ENCODE measurements at places on chromosomes 11 and 22.

GRCh38 chr11:11349106-11349825 is 3.8 kb downstream of the CSNK2A3 start:
- DNase-seq = no peak

- DNase-seq = no peak
Observed at GRCh38 chr22:39589875-39590274, 19.3 kb downstream of the CACNA1I start.

GRCh38 chr11:5071799-5072198 is 2.4 kb downstream of the OR52E1 start:
- no peak for DNase-seq

DNA sequence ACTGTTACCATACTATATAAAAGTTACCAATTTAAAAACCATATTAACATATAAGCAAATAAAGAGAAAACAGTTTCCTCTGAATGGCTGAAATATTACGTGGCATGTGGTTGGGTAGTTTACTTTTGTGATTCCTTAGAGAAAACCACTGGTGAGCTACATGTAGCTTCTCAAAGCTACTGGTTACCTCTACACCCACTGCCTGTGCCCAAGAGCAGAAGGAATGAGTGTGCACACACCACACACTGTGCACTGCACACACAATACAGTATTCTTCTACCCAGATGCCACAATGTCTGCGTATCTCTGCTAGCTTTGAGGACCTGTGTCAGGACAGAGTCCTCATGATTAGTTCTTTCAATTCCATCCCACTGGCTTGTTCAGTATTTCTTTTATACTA is 25.5 kb upstream of the YPEL1 start:
- no peak for DNase-seq

- no peak for DNase-seq
Observed at GRCh38 chr11:2382936-2383851, 6.1 kb downstream of the CD81 start.

- no peak for DNase-seq
Observed at GRCh38 chr11:13889552-13890249, 72.8 kb upstream of the SPON1 start.

- no peak for DNase-seq
Observed at GRCh38 chr22:37953062-37953436, 352 bp downstream of the C22orf23 start.

DNA sequence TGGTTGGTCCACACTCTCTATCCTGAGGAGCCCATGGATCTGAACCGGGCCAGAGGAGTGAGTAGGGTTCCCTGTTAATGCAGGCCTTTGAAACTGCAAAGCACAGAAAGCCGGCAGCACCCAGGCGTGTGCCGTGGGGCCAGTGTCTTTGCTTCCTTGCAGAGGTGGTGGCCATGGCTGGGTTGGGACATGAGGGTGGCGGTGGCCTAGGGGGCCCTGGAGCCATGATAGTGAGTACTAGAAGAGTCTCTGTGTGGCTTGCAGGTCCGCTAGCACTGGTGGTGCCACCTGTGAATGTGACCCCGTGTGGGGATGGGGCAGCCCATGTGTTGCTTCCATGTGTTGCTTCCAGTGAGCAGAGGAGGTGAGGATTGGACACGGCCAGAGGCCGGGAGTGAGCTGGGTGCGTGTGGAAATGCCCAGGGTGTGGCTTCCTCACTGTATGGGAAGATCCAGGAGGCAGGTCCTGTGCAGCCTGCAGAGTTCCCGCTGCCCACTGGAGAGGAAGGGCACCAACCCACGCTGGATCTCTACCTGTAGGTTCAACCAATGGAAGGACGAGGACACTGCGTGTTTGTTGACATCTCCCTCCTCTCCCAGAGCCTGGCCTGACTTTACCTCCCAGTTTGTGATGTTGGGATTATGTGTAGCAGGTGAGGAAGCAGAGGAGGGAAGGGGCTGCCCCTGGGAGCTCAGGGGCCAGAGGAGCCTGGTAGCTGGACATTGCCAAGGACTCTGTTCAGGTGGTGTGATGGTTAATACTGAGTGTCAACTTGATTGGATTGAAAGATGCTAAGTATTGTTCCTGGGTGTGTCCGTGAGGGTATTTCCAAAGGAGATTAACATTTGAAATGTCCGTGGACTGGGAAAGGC is 796.6 kb downstream of the TBC1D22A start:
- DNase-seq = no peak

- DNase-seq = no peak
Observed at GRCh38 chr11:82889133-82890001, 10.9 kb downstream of the PRCP start.

- DNase-seq = no peak
Observed at GRCh38 chr11:83558281-83558680, 272.1 kb upstream of the CCDC90B start.

GRCh38 chr11:124798991-124799347 is 1.2 kb downstream of the MSANTD2 start:
- DNase-seq = peak; percentile 25

- DNase-seq = no peak
Observed at GRCh38 chr11:44260081-44260480, 49.9 kb downstream of the ALX4 start.

GRCh38 chr11:125271483-125272091 is 107.0 kb downstream of the PKNOX2 start:
- DNase-seq = no peak

- no peak for DNase-seq
Observed at GRCh38 chr11:33375688-33376311, 118.6 kb downstream of the HIPK3 start.

DNA sequence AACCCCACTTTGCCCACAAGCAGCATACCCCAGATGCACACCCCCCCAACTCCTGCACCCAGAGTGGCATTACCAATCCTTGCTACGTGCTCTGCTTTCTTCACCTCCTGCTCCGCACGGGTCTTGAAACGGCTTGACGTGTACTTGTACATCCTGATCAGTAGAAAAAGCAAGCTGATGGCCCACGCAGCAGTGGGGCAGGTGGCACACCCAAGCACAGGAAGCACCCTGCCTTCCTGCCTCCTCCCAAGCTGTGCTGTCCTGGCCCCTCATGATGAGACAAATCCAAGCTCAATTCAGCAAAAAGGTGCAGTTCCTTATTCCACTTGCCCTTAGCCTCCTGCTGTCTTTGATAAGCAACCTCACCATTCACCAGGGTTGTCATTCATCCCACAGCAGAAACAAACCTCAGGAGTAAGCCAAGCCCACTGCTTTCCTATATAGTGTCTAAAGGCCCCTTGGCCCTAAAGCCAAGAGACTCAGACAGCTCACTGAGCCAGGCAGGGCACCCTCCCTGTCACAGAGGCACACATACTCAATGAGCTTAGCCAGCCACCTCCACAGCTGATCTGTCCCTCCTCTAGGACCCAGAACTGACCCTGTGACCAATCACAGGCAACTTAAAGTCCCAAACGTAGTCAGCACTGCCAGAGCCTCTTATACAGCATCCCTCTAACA is 27.8 kb downstream of the MORC2 start:
- no peak for DNase-seq

GRCh38 chr11:46729110-46730027 is 10.4 kb downstream of the F2 start:
- DNase-seq = no peak

- no peak for DNase-seq
Observed at GRCh38 chr11:24086921-24087320, 409.9 kb upstream of the LUZP2 start.

- no peak for DNase-seq
Observed at GRCh38 chr22:36739185-36739584, 35.6 kb upstream of the CACNG2 start.

- DNase-seq = no peak
Observed at GRCh38 chr22:36819112-36819511, 2.3 kb upstream of the PVALB start.

DNA sequence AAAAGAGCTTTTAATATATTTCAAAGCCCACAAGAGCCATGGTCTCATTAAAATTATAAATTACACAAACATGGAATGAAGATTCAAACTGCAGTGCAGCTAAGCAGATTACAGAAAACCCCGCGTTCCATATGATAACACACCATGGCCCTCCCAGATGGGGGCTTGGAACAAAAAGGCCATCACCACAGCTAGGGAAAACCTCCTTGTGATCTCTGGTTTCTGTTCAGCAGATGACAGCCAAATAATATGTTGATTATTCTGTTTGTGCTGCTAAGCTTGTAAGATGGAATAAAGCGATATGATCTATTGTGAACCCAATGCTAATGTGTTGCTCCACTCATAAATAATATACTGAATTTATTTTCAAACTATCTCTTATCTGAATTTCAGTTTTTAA is 28.5 kb downstream of the IMMP1L start:
- no peak for DNase-seq

DNA sequence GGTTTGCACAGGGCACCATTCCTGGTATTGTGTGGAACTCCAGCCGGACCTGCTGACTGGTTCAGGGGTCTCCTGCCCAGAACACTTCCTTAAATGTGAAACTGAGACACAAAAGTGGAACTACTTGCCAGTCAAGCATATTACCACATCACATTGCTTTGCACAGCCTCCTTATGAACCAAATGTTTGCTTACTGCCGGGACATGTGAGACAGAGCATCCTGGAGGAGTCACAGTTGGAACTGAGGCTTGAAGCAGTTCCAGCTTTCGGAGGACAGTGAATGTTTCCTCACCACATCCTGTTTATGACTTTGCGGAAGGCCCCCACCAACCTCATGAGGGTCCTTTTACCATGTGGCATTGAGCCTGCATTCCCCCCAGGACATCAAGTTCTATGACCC is 105.8 kb upstream of the ARHGAP42 start:
- DNase-seq = no peak

DNA sequence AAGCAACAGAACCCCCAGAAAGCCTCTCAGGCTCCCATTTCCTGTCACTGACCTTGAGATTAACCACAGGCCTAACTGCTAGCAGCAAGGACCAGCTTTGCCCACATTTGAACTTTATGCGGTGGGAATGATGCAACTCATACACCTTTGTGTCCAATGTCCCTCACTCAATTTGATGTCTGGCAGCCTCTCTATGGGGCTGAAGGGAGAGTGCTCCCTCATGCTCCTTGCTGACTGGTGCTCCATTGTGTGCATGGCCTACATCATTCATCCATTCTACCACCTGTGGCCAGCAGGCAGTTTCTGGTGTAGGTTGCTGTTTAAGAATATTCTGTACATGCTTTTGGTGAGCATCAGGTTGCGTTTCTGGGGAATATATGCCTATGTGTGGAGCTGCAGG is 31.9 kb downstream of the KCNQ1OT1 start:
- no peak for DNase-seq

- DNase-seq = no peak
Observed at GRCh38 chr11:64900263-64900678, 16.7 kb downstream of the ATG2A start.

DNA sequence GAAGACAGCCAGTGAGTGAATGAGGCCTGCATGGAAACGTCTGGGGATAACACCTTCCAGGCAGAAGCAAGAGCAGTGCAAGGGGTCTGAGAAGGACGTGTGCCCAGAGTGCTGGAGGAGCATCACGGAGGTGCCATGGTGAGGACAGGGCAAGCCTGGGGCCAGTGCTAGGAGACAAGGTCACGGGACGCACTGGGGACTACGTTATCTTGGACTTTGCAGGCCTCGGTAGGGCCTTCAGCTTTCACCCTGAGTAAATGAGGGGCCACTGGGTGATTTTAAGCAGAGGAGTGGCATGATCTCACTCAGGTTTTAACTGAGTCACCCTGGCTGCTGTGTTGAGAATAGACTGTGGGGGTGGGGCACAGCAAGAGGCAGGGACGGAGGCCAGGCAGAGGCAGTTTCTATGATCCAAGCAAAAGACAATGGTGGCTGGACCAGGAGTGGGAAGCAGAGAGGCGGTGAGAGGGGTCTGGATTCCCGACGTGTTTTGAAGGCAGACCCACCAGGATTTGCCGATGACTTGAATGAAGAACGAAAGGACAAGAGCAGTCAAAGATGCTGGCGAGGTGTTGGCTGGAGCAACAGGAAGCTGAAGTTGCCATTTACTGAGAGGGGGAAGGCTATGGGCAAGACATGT is 102.7 kb upstream of the PARVA start:
- no peak for DNase-seq

GRCh38 chr22:38049812-38050619 is 7.2 kb upstream of the PICK1 start:
- no peak for DNase-seq

DNA sequence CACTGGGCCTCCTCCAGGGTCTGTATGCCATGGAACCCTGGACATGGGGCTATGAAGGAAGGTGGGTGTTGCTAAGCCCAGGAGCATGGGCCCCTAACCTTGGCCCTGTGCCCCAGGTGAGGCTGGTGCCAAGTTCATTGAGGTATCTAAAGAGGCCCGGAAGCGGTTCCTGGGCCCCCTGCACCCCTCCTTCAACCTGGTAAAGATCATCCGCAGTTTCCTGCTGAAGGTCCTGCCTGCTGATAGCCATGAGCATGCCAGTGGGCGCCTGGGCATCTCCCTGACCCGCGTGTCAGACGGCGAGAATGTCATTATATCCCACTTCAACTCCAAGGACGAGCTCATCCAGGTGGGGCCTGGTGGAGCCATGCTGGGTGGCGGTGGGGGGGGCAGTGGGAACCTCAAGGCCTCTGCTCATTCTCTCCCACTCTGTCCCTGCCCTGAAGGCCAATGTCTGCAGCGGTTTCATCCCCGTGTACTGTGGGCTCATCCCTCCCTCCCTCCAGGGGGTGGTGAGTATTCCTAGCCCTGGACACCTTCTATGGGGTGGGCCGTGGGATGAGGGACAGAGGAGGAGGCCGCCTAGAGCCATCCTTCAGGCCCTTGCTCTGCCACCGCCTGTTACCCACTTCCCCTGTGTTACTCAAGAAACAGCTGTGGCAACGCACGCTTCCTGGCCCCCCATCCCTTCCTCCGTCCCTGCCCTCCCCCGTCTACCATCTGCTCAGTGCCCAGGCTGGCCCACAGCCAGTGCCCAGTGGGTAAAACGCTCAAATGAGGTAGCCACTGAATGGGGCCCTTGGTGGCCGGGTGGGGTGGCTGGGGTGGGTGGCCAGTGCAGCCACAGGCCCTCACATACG is 3.0 kb downstream of the PNPLA2 start:
- DNase-seq = no peak

DNA sequence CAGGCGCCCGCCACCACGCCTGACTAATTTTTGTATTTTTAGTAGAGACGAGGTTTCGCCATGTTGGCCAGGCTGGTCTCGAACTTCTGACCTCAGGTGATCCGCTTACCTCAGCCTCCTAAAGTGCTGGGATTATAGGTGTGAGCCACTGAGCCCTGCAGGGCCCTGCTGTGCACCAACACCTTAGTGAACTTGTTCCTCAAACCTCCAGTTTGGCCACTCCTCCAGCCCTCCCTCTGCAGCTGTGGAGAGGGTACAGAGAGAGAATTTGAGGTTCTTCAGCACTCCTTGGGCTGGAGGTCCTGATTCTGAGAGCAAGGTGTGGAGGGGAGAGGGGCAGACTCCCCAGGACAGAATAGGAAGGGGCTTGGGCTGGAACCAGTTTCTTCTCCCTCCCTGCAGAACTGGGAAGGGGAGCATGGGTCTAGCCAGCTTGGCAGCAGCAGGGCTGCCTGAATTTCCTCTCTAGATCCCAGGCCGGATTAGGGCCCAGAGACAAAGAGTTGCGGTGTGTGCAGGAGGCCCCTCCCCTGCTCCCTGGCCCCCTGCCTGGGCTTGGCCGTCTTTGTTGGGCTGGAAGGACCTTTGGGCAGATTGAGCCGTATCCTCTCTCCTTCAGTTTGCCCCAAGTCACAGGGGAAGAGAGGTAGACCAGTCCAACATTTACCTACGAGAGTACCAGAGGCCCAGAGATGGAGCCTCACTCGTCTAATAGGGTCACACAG is 2.3 kb upstream of the PEX16 start:
- no peak for DNase-seq
